Activated CD8-positive, alpha-beta memory T cell treated with anti-CD3 and anti-CD28 coated beads for 24 hours (primary cell): ENCODE measurements at places on chromosomes 3 and 15.
A peak's percentile ranks its signal among the peaks of the same experiment; 100 is the strongest.

DNA sequence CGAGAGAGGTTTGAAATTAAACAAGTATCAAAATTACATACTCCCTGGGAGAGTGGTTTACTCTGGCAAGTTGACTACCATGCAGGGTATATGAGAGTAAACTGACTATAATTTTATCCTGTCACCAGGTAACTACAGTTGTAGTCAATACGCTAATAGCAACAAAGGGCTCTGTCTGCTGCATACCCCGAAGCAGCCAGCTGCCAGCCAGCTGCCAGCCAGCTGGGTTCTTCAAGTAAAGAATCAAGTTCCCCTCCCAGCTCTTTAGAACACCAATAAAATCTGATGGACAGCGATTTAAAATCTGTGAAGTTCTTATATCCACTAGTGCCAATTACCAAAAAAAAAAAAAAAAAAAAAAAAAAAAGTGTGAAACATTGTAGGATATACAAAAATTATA, 417.7 kb upstream of the CFAP20DC start:
- DNase-seq: no peak

GRCh38 chr3:190436331-190436730, 13.4 kb downstream of the TMEM207 start:
- no peak for DNase-seq

GRCh38 chr15:34122771-34123183, 20.9 kb downstream of the PGBD4 start:
- DNase-seq: no peak

DNA sequence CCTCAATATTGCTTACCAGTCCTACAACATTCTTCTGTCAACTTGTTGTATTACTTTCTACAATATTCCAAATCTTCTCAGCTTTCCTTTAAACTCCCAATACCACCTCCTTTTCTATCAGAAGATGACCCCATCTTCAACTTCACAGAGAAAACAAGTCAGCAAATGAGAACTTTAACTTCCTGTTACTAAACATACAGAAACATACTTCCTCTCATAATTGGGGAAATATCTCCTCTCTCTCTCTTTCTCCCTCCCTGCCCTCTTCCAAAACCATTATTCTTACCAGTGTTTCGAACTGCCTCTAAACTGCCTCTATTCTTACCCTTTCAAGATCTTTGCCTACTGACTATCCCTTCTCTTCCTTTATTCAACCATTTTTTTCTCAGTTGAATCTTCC, 1.8 kb upstream of the SNAP23 start:
- no peak for DNase-seq

DNA sequence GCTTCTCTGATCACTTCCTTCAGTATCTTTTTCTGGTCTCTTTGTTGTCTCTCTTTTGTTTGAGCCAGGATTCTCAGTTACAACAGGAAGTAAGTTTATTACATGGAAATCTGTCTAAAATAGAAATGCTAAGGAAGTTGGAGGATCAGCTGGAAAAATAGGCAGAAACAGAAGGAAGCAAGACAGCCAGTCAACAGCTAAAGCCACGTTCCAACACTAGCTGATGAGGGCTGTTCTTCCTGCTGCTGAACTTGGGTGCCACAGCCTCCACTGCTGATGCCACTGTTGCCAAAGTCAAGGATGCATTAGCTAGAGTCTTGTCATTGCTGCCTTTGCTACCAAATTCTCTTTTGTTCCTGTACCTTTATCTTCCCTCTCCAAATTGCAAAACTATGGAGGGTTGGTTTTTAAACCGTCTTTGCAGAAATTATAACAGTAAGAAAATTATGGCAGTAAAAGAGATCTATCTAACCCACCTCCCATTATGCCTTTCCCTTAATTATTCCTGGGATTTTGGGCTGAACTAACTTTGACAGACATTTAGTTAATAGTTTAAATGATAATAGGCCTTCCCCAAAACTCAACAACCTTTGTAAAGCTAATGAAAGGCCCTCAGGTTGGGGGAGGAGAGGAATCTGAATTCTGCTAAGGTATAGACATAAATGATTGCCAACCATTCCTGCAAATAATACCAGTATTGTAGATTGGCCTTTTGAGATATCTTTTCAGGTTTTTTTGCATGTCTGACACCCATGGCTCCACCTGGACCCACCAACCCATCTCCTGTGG, 27.4 kb upstream of the OR5K4 start:
- DNase-seq: no peak

GRCh38 chr3:181541414-181541813, 170.3 kb upstream of the SOX2 start:
- DNase-seq: no peak

DNA sequence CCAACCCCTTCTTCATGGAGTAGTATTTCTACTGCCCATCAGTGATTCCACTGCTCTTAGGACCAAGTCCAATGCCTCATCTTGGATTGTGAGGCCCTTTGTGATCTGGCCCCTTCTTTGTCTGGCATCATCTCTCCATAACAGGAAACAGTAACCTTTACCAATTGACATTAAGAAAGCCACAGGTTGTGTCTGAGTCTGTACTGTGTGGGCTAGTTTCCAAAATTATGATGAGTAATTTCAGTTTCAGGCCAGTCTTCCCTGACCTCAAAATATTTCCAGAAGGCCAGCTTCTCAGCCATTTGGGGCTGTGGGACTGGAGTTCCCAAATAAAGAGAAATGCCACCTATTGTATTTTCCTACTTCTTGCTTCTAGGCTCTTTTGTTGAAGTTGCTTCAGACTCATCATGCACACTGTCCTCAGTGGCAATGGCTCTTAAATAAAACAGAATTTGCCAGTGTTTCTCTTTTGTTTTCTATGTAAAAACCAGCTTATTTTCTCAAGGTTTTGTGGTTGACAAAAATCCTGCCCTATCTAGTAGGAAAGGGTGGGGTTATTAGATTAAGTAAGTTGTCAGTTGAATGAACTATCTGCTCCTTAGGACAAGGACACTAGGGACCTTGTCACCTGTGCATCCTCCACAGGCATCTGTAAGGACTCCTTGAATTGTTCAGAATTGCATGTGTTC, 47.0 kb upstream of the ACKR4 start:
- peak; percentile 62 for DNase-seq

DNA sequence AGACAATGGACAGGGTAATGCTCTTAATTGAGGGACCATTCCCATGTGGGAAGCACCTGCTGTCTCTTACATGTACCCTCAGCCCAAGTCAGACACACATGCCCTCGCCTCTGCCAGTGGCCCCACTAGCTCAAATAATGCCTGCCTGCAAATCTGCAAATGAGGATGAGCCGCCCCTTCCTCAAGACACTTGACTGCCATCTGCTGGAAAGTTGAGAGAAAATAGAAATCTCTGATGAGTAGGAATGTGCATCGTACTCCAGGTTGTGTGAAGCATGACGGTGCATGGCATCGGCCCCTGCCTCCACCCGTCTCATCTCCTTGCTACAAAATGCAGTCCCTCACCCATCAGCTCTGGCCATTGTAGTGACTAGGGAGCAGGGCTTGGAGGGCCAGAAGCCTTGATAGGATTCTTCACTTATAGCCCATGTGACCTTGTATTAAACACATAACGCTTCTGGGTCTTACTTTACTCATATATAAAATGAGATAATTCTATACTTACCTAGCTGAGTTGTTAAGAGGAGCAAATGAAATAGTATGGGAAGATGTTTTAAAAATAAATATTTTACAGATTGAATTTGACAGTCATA, 6.3 kb upstream of the SCN5A start:
- DNase-seq: peak; percentile 59

GRCh38 chr15:45919806-45920205, 285.0 kb downstream of the SQOR start:
- no peak for DNase-seq
